Activated T-cell treated with anti-CD3 and anti-CD28 coated beads, Interleukin-2, amount 50 U/mL, for 72 hours (primary cell): ENCODE measurements at places on chromosomes 4 and X.

DNA sequence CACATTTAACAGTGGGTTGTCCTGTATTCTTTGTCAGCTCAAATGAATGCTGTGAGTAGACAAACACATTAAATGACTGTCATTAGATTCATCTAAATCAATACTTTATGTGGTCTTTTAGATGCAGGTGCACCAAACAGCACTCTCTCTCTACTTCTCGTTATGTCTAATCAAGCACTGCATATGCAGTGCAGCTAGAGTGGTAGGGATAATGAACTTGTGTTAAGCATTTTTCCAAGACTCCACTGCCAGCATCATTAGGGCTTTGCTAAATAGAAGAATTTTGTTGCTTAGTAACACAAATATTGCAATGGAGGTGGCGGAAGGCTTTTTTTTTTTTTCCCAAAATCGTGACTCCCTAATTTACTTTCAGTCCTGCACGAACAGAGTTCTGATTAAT, 447.0 kb upstream of the GALNT7 start:
- no peak for DNase-seq

DNA sequence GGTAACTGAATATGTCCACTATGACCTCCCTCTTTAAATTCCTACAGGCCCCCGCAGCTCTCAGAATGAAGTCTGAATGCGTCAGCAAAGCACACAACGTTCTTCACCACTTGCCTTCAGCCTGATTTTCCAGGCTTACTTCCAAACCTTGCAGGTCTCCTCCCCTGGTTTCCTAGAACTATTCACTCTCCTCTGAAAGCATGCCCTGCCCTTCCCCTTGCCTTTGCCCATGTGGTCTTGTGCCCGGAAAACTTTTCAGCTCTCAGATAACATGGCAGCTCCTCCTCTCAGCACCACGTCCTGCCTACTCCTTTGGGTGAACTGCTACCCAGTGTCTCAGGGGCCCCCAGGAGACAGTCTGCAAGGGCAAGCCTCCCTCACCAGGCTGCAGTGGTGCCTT, 268.5 kb upstream of the LDB2 start:
- DNase-seq: no peak

- no peak for DNase-seq
Observed at GRCh38 chr4:2269618-2270163, 7.8 kb upstream of the MXD4 start.

- DNase-seq: no peak
Observed at GRCh38 chr4:82223715-82224114, 150.1 kb downstream of the HNRNPD start.

- DNase-seq: no peak
Observed at GRCh38 chrX:16524316-16524715, 125.6 kb upstream of the S100G start.
